ENCODE measurements at places on chromosomes 16 and 17.

DNA sequence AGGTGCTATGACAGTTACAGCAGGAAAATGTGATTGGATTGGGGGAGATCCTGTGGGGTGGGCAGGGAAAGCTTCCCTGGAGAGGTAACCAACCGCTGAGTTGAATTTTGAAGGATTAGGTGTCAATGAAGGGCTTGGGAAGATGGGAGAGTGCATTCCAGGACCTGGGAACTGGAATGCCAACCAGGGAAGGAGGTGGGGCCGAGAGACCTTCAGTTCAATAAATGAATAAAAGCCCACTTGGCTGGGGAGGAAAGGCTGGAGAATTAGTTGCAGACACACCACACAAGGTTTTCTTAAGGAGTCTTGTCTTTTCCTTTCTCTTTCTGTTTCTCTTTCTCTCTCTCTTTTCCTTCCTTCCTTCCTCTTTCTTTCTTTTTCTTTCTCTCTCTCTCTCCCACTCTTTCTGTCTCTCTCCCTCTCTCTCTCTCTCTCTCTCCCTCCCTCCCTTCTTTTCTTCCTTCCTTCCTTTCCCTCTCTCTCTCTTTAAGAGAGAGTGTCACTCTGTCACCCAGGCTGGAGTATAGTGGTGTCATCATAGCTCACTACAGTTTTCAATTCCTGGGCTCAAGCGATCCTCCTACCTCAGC, 3.3 kb downstream of the USP43 start:
- no peak for DNase-seq

DNA sequence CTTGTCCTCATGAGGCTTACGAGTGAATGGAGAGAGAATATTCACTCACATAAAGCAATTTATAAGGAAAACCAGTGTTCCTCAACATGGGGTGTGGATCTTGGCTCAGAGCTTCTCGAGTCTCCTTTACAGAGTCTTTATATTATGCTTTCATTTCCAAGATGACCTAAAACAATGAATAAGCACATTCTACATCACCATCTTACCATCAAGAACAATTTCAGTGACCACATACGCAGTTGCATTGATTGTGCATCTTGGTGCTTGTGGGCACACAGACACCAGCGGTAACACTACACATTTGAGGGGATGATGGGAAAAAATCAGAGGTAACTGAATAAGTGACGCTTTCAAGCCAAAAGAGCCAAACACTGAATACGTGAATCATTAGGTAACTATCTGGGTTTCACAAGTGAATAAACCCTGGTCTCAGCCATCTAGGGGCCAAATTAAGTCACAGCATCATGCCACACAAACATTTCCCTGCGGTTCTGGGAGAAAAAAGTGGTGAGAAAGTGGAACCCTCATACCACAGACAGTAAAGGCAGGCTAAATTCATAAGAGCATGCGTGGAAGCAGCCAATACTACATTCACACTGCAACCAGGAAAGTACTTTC, 9.4 kb downstream of the CWC25 start:
- no peak for DNase-seq

GRCh38 chr17:48236681-48237134, 129.1 kb downstream of the SNX11 start:
- DNase-seq, result no peak

DNA sequence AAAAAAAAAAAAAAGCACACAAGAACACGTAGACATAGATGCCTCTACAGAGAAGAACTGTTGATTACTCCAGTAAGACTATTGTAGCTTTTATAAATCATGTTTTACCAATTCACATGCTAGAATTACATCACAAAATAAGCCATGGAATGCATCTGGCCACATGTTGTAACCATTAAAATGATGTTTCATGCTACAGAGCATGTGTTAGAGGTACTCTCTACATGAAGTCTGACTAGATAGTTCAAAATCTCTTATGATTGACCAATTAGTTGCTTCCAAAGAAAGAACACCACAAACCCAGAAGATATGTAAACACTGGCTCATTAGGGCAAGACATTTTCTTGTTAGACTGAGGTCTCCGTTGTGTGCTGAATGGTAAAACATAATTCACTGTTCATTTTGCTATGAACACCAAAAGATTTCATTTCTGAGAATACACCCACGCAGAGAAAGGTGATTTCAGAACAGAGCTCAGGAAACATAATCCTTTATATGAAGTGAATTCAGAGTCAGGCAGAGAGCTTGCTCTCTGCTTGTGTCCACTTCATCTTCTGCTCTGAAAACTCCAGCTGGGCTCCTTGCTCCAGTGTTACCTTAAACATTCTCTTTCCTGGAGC, 411.4 kb upstream of the SOX9 start:
- no peak for DNase-seq

DNA sequence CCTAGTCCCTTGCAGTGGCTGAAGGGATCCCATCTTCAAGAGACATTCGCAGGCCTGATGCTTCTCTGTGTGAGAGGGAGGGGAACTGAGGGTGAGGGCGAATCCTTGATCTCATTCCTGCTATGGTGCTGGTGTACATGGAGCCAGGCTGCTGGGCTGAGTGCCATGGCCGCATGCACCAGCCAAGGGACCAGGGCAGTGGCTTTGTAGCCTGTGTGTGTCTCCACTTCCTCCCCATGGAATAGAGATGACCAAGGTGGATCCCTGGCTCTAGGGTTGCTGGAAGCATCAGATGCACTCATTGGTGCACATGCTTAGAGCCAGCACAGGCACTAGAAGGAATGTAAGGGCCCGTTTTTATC, 195.0 kb downstream of the FOXL1 start:
- DNase-seq, result no peak

GRCh38 chr17:50177476-50177875, 11.7 kb downstream of the SGCA start:
- no peak for DNase-seq

GRCh38 chr16:67781565-67781921, 24.8 kb downstream of the RANBP10 start:
- no peak for DNase-seq

- DNase-seq, result no peak
Observed at GRCh38 chr16:56866955-56867830, 2.2 kb downstream of the SLC12A3 start.

GRCh38 chr16:30603945-30604315, 6.3 kb downstream of the ZNF689 start:
- no peak for DNase-seq

GRCh38 chr16:83727018-83727417, 80.8 kb upstream of the HSBP1 start:
- no peak for DNase-seq

- peak; percentile 87 for DNase-seq
Observed at GRCh38 chr17:78748730-78749317, 33.2 kb downstream of the CYTH1 start.

DNA sequence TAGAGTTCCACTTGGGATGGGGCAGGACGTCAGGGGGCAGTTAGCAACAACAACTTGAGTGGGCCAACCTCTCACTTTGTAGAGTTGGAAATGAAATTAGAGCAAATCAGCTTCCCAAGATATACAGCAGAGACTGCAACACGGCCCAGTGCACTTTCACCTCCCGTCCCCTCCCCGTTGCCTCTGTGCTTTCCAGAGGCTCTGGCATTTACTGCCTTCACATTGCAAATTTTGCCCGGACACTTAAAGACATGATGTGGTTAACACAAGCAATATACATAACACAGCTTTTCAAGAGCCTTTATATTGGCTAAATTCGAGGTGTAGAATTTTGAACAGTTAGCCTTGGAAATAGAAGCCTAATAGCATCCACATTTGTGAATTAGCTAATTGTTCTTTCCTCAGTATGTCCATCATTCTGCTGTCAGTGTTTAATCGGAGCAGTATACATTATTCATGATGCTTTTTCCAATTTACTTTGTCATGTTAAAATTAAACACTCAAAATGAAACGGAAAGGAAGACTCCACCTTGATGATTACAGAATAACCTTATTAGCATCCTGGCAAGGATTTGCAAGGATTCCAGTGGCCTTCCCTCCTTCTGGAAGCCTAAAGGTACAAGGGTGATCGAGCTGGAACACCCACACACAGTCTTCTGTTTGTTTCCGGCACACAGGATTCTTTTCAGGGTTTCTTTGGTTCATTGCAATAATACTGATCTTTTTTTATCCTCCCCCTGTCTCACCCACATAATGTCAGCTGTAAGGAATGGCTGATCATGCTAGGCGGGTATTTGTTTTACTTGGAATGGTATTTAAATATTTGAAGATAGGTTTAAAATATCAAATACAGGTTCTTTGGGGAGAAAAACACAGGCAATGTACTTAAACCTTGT, 190.9 kb upstream of the CACNG5 start:
- no peak for DNase-seq

- no peak for DNase-seq
Observed at GRCh38 chr17:61813211-61813610, 50.1 kb downstream of the BRIP1 start.

GRCh38 chr16:48295488-48296281, 48.3 kb upstream of the ABCC11 start:
- no peak for DNase-seq

- no peak for DNase-seq
Observed at GRCh38 chr17:78322327-78322857, 37.5 kb downstream of the SOCS3 start.

DNA sequence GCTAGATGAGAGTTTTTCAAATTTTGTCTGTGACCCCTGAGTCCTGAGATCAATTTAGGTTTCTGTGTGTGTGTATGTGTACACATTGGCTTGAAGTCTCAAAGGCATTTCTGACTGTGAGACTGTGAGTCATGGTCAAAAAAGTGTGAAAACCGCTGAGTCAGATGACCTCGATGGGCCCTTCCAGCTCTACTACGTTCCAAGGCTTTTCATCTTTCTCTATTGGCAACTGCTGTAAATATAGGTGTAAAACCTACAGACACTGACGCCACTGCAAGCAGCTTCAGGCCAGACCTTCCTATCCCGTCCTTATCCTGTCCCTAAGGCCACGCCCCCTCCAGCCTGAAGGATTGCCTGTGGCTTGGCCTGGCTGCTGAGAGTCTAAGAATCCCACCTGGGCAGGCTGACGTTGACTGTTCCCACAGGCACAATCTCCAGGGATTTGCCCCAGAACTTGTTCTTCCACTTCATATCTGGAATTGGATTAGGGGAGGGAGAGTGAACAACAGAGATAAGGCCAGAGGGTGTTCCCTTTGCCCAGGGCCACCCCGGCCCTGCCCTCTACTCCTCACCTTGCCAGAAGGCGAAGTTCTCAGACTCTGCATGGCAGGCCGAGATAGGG, 11.3 kb downstream of the OSBPL7 start:
- DNase-seq, result peak; percentile 66

- DNase-seq, result no peak
Observed at GRCh38 chr17:51848451-51848850, 310.1 kb downstream of the CA10 start.

DNA sequence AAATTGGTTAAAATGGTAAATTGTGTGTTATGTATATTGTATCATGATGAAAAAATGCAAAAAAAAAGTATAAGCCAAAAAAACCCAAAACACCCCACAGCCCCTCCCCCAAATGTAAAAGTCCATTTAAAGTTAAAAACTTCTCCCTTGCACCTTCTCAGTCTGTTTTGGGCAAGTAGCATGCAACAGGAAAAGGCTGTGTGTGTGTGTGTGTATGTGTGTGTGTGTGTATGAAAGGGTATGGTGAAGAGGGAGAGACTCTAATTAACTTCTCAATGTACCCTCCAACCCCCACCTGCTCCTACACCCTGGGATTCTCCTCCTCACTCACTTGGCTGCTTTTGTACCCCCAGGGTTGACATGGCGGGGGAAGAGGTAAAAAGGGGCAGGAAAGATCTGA, 9.2 kb upstream of the GGT6 start:
- no peak for DNase-seq

DNA sequence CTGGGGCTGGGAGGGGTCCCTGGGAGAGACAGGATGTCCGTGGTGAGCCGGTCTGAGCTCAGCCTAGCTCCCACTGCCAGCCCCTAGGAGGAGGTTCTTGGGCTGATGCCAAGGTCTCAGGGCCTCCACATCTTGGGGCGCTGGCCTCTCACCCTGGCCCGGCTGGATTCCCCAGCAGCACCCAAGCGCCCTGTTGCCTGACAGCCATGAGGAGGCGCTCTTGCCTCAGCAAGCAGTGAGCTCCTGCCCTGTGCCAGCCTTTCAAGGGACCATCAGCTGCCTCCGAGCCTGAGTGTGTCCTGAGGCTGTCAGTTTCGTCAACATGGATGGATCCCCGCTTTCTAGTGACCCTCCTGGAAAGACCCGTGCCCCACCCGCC, 234.9 kb upstream of the CIBAR2 start:
- DNase-seq, result peak; percentile 79

DNA sequence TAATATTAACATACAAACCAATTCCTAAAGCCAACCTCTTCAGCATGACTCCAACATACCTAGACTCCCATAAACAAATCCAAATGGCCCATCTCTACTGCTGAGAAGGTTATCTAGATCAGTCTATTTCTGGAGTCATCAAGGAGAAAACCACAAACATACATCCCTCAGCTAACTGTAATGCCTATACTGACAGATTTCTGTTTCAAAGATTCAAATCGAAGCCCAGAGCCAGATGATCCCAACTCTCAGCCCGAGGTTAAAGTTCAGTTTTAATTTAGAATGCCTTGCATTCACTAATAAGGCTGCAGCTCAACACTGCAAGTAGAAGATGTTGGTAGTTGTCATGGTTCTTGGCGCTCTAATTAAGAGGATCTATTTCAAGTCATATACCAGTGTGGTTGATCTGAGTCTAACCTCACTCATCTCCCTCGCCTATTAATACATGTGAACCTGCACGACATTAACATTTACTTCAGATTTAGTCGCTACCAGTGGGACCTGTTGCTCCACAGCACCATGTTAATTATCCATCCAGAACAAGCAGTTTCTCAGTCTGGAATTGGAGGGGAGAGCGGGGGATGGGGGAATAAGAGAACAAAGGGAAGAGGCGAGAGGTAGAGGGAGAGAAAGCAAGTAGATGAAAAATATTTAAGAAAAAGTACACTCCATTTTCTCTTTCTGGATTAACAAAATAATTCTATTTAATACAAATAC, 15.4 kb downstream of the PHF12 start:
- no peak for DNase-seq

DNA sequence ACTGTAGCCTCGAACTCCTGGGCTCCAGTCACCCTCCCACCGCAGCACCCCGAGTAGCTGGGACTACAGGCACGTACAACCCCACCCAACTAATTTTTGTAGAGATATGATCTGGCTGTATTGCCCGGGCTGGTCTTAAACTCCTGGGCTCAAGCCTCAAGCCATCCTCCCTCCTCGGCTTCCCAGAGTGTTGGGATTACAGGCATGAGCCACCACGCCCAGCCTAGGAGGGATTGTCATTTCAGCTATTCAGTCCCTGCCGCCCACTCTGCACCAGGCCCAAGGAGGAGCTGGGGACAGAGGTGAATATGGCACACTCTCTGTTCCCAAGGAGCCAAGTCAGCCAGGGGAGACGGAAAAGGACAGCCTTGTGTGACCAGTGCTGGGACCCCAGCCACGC, 256.2 kb downstream of the PARN start:
- DNase-seq, result no peak

- DNase-seq, result no peak
Observed at GRCh38 chr17:57132663-57133062, 47.6 kb downstream of the AKAP1 start.

- peak; percentile 69 for DNase-seq
Observed at GRCh38 chr17:40561871-40562611, 3.2 kb downstream of the CCR7 start.

All from posterior vena cava (tissue), 2 donors.